T-helper 17 cell (primary cell): ENCODE measurements at places on chromosomes 7 and 10. TPM values are rescaled to one million over a fixed set of nuclear protein-coding genes. Genes with fewer than 3 reads are reported as not detected.

- DNase-seq = no peak
These were observed 11.6 kb downstream of the ATP6V0E2 start for GRCh38 chr7:149885191-149886017.

GRCh38 chr7:125678771-125679170 lies 749.1 kb upstream of the POT1 start:
- DNase-seq = no peak

DNA sequence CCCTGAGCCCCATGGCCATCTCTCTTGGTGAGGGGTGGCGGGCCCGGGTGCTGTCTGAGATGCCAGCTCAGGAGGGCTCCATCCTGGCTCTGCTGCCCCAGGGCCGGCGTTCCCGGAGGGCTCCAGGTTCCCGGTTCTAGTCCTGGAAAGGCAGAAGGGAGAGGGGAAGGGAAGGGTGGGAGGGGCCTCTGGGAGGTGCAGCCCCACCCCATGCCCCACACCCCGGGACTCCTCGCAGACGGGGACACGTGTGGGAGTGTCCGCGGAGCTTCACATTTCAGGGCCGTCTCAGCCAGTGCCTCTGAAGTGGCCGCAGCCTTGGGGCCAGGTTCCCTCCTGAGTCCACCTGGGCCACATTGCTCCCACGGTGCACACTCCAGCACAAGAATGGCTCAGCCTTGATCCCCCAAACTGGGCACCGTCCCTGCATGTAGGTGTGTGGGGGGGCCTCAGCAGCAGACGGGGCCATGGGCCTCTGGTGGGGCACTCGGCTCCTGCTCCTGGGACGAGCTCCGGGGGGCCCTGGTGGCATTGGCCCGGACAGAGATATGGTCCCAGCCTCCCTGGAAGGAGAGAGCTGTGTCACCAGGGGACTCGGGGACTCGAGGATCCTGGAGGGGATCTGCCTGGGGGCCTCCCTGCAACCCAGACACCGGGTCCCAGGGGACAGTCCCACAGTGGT lies 5.8 kb downstream of the BHLHA15 start:
- no peak for DNase-seq

GRCh38 chr7:32539919-32540531 lies 44.7 kb downstream of the AVL9 start:
- no peak for DNase-seq

- no peak for DNase-seq
These were observed 79.0 kb downstream of the PRR15 start for GRCh38 chr7:29642494-29643155.

DNA sequence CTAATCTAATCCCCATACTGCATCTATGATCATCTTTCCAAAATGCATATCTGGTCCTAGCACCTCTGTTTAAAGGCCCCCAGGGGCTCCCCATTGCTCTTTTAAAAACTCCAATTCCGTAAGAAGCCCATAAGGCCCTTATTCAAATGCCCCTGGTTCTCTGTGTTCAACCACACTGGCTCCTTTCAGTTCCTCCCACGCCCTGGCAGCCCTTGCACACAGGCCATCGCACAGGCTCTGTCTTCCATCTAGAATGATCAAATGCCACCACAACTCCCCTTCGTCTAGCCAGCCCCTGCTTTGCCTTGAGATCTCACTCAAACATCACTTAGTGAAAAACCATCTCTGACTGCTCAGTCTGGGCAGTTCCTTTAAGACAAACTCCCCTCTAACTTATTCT lies 112.9 kb upstream of the LYZL2 start:
- no peak for DNase-seq

DNA sequence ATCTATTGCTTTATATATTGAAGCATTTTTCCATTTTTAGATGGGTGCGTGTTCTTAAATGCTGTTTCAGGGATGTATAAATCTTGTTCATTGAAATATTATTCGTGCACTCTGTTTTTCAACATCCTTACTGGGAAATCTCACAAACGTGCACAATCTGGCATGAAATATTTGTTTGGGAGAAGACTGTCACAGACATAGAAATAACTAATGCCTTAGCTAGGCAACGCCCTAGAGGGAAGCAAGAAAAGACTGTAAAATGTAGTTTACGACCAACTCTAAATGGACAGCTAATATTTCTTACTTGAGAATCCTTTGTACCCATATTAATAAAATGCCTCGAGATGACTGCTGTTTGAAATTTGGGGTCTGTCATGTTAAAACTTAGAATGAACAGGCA lies 8.9 kb downstream of the DOCK4 start:
- DNase-seq = no peak

- no peak for DNase-seq
These were observed 172.2 kb downstream of the SH2D4B start for GRCh38 chr10:80709866-80710265.

Gene ANLN
- total RNA-seq = 0.39 TPM

Gene PLPP4
- total RNA-seq = not detected

Gene UTF1
- total RNA-seq = not detected

Gene VWDE
- 7.0 TPM for total RNA-seq
